ENCODE measurements at places on chromosomes 1 and 21. TPM values are rescaled to one million over a fixed set of nuclear protein-coding genes. Genes with fewer than 3 reads are reported as not detected.
A peak's percentile ranks its signal among the peaks of the same experiment; 100 is the strongest.

The AMY2A gene
- not detected for total RNA-seq

The HSD3B1 gene
- total RNA-seq = 2.8 TPM

DNA sequence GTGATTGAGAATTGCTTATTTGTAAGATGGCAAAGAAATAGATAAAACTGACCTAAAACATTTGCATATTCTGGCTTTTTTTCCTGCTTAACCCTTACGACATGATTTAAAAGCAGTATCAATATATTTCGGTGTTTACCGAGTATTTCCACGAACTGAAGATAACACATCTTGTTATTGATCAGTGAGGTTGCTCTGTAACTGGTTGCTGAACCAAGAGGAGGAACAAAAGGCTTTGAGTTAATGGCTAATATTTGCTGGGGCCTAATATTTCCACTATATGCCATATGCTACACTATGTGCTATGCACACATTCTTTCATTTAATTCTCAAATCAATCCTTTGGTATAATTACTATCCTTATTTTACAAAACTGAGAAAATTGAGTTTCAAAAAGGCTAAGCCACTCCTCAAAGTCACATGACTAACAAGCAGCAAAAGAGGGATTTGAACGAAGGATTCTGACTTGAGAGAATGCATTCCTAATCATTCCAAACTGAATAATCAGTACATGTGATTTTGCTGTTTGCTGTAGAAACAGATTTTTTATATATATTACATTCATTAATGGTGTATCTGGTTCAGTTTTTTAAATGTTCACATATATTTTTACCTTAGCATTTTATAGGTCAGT lies 346.0 kb downstream of the USP25 start:
- DNase-seq = no peak

The DNMT3L gene
- not detected for total RNA-seq

- no peak for DNase-seq
Measured at GRCh38 chr1:115624859-115625258, 16.9 kb upstream of the VANGL1 start.

DNA sequence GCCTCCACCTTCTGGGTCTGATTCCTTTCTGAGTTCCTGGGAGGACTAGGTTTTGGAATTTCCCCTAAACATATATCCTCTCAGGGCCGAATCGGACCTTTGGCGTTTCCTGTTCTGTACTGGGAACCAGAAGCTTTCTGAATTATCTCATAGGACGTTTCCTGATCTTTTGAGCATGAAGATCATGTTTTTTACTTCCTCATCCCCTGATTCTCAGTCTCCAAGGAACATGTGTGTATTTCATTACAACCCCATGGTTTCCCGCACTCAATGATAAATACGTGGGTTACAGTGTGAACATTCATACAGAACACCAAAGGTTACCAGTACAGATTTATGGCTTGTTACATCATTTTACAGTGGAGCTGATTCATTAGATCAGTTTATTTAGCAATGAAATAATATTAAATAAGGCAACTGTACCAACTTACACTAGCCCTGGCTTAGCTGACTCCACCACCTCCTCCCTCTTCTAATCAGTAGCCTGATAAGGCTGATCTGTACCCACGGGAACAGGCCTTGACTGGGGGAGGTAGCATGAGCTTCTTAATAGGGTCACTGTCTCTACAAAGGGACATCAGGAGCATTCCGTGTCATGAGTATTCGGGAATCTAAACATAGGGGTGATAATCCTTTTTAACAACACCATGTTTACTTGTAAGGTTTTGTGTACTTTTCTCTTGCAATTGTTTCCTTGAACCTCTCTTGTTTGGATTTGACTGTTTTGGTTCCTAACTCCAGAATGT lies 57.8 kb upstream of the ERRFI1 start:
- DNase-seq = peak; percentile 64

DNA sequence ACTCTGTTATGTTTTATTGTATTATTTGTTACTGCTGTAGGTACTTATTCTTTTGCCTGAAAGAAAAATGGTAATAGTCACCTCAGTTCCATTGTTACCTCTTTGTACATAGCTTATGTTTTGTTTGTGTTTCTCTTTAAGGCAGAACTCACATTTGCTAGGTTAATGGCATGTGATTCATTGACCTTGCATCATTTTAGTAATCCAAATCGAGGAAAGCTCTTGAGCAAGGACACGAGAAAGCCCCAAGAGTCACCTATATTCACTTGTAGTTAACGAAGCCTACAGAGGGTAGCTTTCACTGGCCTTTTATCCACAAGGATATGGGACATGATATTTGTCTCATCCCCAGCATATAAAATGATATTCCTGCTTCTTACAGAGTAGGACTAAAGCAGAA lies 1765.2 kb downstream of the NCAM2 start:
- DNase-seq = no peak

The EXTL2 gene
- total RNA-seq = 36.2 TPM

DNA sequence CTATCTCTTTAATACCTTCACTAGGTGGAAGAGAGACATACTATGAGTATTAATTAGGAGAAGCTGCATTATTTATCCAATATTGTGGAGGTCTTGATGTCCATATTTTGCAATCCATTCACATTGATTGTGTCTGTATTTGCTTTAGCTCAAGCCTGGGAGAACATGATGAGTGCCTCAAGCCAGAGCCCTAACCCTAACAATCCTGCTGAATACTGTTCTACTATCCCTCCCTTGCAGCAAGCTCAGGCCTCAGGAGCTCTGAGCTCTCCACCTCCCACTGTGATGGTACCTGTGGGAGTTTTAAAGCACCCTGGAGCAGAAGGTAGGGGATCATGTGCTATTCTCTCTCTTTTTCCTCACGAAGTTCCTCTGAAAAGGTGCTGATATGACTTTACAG lies 99.5 kb downstream of the CC2D1B start:
- no peak for DNase-seq
